MV-4-11 (cell line): ENCODE measurements at places on chromosomes 1 and 21.

GRCh38 chr1:242017580-242018233 is 18.8 kb upstream of the MAP1LC3C start:
- peak; percentile 34 for DNase-seq

GRCh38 chr1:26493267-26493666 is 21.0 kb downstream of the HMGN2 start:
- peak; percentile 32 for DNase-seq

- no peak for DNase-seq
Measured at GRCh38 chr1:158155673-158156072, 25.0 kb upstream of the CD1D start.

GRCh38 chr1:56378341-56379070 is 200.9 kb downstream of the PLPP3 start:
- DNase-seq, result no peak

- DNase-seq, result no peak
Measured at GRCh38 chr1:10839188-10839770, 42.8 kb upstream of the CASZ1 start.

DNA sequence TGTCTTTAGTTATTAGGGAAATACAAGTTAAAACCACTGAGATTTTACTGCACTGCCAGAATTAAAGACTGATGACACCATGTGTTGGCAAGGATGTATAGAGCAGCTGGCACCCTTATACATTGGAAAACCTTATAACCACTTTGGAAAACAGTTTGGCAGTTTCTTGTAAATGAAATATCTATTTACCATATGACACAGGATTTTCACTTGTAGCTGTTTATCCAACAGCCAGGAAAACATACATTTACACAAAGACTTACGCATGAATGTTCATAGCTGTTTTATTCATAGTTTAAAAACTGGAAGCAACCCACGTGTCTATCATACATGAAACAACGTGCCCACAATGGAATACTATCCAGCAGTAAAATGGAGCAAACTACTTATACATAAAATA is 45.3 kb downstream of the PRRC2C start:
- DNase-seq, result no peak

GRCh38 chr1:92851729-92852128 is 19.9 kb downstream of the RPL5 start:
- no peak for DNase-seq

DNA sequence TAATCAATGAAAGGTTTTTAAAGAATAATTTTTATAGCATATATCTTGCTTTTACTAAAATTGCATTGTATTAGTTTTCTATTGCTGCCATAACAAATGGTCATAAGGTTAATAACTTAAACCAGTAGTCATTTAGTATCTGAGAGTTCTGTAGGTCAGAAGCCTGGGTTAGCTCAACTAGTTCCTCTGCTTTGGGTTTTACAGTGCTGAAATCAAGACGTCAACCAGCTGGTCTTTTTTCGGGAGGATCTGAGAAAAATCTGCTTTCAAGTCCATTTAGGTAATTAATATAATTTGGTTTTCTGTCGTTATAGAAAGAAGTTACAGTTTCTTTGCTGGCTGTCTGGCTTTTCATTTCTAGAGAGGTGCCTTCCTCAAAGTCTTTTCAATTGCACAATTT is 577.7 kb downstream of the MRPL39 start:
- DNase-seq, result no peak

DNA sequence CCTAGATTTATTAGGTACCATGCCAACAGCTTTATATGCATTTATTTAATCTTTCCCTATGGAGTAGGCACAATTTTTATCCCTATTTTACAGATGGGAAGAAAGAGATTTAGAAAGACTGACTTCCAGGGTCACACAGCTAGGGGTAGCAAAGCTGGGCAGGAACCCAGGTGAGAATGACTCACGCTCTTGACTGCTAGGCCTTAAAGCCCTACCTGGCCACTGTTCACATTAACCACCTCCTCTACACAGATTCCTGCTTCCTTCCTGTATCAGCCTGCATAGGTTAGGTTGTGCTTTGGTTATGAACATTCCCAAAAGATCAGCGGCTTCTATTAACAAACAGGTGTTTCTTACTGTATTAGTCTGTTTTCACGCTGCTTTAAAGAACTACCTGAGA is 53.2 kb downstream of the DNAJC6 start:
- DNase-seq, result no peak

DNA sequence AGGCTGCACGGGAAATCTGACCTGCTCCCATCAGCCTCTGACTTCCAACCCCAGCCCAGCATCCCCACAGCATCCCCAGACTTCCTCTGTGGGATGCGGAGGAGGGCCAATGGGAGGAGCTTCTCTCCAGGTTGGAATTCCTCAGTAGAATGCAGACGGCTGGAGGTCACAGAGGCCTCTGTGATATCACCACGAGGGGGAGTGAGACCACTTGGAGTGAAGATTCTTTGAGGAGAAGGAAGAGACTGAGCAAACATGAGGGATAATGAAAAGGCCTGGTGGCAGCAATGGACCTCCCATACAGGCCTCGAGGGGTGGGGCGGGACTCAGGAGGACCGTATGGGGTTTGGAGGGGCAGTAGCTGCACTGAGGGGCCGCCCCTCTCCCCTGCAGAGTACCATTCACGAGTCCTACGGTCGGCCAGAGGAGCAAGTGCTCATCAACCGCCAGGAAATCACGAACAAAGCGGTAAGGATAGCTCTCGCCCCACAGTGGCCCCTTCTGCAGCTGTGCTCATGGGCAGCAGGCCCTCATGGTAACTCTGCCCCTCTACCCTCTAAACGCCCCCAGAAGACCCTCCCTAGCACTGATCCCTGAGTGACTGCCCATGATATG is at the start of gene CATSPER4:
CATSPER4 (plus strand) TSS at position 230 of the 615 bp plus-strand sequence; CDS start at position 256, 26 bp downstream.
- no peak for DNase-seq

GRCh38 chr1:181504399-181504842 is 21.1 kb downstream of the CACNA1E start:
- peak; percentile 15 for DNase-seq

DNA sequence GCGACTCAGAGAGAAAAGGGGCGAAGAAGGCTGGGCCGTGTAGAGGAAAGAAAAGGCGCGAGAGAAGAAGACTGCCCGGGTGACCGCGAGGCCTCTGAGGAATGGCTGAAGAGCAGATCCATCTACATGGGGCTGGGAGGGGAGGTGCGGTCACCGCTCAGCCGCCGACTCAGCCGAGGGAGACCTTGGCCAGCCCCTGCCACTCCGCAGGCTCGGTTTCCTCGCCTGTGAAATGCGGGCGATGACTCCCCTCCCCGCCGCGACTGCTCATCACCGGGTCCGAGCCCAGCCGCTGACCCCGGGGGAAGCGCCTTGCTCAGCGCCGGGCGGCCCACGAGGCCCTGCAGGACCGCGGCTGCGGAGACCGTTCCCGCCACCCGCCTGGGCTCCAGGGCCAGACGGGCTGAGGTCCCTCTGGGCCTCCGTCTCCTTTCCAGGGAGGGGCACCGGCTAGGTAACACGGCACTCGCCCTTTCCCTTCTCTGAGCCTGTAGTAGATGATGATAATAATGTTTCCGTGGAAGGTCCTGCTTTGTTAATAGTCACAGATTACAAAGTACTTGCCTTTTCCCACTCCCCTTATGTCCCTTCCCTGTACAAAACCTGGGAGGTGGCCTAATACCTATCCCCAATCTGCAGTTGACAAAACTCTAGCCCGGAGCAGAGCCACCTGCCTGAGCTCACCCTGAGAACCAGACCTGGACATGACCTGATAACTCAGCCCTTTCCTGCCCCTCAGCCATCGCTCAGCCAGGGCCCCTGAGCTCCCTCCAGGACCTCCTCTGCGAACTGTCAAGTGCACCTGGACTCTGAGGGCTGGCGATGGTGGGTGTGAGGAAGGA is 1.6 kb upstream of the BSND start:
- no peak for DNase-seq

GRCh38 chr21:42692688-42693087 is 39.3 kb downstream of the PDE9A start:
- no peak for DNase-seq

GRCh38 chr1:227541796-227542152 is 21.6 kb upstream of the ZNF678 start:
- DNase-seq, result no peak

DNA sequence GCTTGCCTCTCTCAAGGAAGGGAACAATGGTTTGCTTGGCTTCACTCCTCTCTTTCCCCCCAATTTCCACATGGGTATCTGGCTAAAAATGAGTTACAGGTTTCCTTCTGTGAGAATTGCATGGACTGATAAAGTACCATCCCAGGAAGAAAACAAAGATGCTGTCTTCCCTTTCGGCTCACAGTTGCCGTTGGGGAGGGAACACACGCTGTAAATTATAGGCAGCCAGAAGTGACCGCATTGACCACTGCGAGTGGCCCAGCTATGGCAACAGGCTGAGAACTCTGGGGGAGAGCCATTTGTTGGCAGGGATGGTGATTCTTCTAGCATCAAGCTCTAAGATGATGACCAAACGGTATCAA is 2.9 kb downstream of the RUNX1 start:
- peak; percentile 57 for DNase-seq

DNA sequence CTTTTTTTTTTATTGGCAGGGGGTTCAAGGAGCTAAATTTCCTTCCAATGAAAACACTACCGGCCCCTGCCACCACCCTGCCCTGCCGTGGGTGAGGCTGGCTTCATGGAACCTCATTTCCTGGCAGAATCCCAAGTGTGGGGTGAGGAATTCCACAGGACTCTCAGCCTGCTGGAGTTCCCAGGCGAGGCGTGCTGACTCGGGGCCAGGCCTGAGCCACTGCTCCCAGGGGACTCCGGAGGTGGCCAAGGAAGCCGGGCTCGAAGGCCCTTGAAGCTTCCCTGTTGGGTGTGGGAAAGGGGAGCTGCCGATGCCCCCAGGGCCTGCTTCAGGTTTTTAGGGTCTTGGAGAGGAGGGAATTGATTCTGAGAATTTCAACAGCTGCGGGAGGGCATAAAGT is 95.3 kb upstream of the ACTRT2 start:
- no peak for DNase-seq

- no peak for DNase-seq
Measured at GRCh38 chr1:187619175-187619574, 790.4 kb downstream of the PLA2G4A start.

- no peak for DNase-seq
Measured at GRCh38 chr1:227092069-227092468, 152.0 kb downstream of the COQ8A start.

DNA sequence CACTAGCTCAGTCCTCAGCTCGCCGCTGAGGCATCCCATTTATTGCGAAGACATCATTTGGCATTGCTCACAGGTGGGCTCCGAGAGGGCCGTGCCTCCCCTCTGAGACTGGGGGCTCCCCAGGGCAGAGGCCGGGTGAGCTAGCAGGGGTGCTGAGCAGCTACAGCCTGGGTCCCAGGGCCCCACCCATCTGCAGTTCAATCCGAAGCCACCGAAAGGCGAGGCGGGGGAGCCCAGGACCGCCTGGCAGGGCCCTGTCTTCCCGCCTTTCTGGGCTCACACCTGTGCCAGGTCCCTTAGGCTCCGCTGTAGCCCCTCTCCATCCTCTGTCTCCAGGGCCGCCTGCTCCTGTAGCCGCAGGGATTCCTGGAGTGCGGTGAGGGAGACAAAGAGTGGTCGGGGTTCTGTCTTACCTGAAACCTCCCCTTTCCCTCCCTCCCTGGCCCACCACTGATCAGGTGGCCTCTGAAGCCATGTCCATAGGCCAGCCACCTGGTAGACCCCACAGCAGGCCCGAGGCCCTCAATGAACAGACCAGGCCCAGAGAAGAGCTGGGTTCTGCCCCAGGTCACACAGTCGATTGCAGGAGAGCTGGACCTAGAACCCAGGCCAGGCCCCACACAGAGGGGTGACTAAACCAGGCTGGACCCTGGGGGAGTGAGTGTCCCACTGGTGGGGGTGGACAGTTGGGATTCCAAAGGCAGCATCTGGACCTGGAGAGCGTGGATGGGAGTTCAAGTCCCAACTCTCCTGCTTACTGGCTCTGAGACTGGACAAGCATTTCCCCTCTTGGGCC is 18.1 kb upstream of the NBPF1 start:
- DNase-seq, result no peak

DNA sequence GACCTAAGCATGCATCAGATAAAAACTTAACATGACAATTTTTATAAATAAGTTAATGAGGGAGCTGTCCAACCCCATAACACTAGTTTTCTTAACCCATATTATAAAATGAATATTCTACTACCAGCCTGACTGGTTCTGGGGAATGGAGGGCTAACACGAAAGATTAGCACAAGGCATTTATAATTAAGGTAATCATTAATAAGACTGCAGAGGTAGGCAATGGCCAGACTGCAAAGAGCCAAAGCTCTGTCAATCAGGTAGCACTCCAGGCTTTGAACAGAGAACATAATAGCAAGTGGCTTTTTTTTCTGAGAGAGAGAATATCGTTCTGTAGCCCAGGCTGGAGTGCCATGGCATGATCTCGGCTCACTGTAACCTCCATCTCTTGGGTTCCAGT is 20.6 kb upstream of the TMEM35B start:
- DNase-seq, result no peak

DNA sequence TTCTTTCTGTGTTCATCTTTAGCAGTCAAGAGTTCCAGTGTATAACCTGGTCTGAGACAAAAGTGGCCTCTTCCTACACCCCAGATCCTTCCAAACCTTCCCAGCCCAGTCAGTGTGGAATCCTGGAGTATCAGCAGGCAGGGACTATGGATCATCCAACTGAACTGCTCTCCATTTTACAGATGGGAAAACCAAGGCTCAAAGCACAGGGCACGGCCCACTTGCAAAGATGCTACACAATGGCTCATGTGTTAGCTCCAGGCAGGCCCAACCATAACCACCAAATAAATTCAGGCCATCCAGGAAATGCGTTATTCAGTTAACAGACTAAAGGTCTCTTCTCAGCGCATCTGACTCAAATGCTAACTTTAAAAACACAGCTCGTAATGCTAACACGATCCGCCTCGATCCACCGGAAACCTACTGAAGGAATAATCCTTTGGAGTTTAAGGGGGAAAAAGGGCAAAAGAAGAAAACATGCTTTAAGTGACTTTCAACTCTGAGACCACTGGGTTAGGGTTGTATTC is 7.1 kb downstream of the GLIS1 start:
- DNase-seq, result no peak

GRCh38 chr1:44314452-44314851 is 40.6 kb downstream of the ERI3 start:
- DNase-seq, result no peak

GRCh38 chr1:85332575-85332974 is 56.1 kb upstream of the BCL10 start:
- DNase-seq, result no peak

GRCh38 chr1:116793357-116793935 is 39.2 kb downstream of the CD2 start:
- no peak for DNase-seq

GRCh38 chr1:113998361-113998760 is 19.1 kb downstream of the OLFML3 start:
- peak; percentile 72 for DNase-seq

- DNase-seq, result peak; percentile 85
Measured at GRCh38 chr1:93707956-93708355, 26.3 kb upstream of the BCAR3 start.

- no peak for DNase-seq
Measured at GRCh38 chr1:223540485-223541106, 124.9 kb downstream of the CAPN8 start.

DNA sequence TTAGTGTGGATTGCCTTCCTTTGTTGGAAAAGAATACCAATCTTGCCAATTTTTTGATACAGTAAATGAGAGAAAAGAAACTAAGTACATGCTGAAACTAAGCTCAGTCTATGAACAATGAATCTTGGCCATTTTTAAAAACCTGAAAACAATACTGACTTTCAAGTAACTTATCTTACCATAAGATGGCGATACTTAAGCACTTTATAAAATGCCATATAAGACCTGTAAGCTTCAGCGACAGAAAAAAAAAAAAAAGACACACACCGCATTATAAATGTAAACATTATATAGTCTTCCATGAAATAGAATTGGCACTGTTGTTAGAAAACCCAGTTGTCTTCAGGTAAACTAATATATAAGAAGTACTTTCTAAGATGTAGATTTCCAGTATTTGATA is 3.0 kb downstream of the OLFM3 start:
- DNase-seq, result no peak
